ENCODE measurements at places on chromosomes 2 and 18. TPM values are rescaled to one million over a fixed set of nuclear protein-coding genes. Genes with fewer than 3 reads are reported as not detected.

PLEK gene
- total RNA-seq, result 3.2 TPM

ZBTB7C gene
- 1.4 TPM for total RNA-seq

RAPGEF4 gene
- total RNA-seq, result 0.31 TPM

DNA sequence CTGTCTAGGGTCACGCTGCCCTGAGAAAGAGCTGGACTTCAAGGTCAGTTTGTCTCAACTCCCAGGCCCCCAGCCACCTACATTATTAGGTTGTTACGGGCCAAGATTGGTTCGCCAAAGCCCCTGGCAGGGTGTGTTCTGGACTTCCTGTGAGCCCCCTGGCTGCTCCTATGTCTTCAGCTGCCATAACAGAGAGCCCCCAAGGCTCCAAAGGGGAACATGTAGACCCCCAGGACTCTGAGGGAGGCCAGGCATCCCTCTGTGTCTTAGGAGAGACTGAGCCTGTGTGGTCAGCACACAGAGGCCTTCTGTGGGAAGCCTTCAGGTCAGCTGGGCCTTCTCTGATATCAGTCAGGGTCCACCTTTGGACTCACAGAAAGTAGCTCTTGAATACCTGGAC lies 58.3 kb downstream of the INHBB start:
- DNase-seq, result no peak

UGT1A1 gene
- not detected for total RNA-seq

GRCh38 chr2:175999283-175999819 lies 2.7 kb downstream of the LNPK start:
- DNase-seq, result no peak

DNA sequence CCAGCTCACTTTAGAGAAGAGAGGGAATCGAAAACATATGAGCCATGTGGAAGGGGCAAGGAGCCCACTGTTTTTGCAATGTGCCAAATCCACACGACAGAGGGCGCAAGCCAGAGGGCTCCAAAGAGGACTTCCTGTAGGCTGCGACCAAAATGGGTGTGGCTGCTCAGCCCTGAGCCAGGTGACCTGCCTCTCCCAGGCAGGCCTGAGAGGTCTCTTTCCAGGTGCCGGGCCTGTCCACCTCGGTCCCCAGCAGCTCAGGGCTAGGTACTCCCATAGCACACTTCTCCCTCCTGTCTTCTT lies 153.8 kb downstream of the TTC32 start:
- DNase-seq, result no peak
